SHP77 (cell line): ENCODE measurements at places on chromosomes 7 and 10.

- DNase-seq, result no peak
Observed at GRCh38 chr10:85061401-85061800, 733.0 kb downstream of the CCSER2 start.

- no peak for DNase-seq
Observed at GRCh38 chr10:116676633-116677032, 55.9 kb downstream of the PNLIPRP2 start.

DNA sequence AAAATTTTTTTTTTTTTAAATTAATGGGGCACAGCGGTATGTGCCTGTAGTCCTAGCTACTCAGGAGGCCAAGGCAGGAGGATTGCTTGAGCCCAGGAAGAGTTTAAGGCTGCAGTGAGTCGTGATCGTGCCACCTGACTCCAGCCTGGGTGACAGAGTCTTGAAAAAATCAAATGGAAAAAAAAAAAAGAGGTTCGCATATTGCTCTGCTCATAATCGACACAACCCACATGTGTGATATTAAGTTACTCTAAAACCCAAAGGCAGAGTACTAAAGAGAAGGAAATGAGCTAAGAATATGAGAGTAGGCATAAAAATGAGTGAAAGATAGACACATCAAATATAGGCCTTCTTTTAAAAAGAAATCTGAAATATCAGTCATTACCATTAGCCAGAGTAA, 66.3 kb downstream of the IGF2BP3 start:
- DNase-seq, result no peak

- DNase-seq, result no peak
Observed at GRCh38 chr10:51001587-51001986, 72.7 kb upstream of the PRKG1 start.

- DNase-seq, result no peak
Observed at GRCh38 chr10:110947061-110947595, 27.7 kb downstream of the SHOC2 start.

DNA sequence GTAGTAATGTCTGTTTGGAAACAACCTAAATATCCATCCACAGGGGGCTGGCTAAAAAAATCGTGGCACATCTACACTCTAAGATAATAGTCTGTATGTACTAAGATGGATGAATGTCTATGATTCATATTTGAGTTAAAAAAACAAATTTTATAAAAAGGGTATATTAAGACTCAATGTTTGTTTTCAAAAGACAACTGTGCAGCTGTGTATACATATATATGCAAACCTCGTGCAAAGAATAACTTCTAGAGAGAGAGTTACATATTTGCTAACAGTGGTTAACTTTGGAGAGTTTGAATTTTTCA, 323.5 kb downstream of the PLXNA4 start:
- no peak for DNase-seq

DNA sequence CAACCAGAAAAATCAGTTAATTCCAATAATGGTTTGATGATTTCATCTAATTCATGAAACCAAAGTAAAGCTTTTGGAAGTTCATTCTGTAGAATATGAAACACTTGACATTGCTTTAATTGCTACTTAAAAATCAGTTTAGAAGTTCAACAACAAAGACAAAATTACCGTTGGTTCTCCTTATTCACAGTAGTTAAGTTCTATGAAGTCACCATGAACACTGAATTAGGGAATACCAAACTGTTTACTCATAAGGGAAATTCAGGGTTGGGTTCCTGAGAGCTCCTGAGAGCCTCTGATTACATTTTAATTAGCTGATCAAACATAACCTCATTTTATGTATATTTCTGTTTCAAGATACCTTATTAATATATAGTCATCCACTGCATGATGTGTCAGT, 46.2 kb downstream of the ZNF438 start:
- no peak for DNase-seq

- DNase-seq, result no peak
Observed at GRCh38 chr7:158828133-158829020, 932 bp downstream of the ESYT2 start.

GRCh38 chr10:6274040-6274439, 71.3 kb downstream of the PFKFB3 start:
- no peak for DNase-seq

- DNase-seq, result no peak
Observed at GRCh38 chr7:132097550-132098134, 478.6 kb downstream of the PLXNA4 start.

DNA sequence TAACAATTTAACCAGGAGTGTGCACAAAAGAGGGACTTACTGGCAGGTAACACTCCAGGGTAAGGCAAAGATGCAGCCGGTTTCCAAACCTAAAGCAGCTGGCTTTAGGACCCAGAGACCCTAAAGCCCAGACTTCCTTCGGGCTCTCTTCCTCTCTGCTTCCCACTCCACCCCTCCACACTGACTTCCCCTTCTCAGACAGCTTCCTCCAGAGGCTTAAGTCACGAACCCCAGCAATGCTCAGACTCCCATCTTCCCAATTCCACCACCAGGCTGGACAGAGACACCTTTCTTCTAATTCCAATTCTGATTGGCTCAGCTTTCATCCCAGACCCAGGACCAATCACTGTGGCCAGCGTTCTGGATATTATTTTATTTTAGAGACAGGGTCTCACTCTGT, 24.8 kb downstream of the STYXL1 start:
- DNase-seq, result no peak

DNA sequence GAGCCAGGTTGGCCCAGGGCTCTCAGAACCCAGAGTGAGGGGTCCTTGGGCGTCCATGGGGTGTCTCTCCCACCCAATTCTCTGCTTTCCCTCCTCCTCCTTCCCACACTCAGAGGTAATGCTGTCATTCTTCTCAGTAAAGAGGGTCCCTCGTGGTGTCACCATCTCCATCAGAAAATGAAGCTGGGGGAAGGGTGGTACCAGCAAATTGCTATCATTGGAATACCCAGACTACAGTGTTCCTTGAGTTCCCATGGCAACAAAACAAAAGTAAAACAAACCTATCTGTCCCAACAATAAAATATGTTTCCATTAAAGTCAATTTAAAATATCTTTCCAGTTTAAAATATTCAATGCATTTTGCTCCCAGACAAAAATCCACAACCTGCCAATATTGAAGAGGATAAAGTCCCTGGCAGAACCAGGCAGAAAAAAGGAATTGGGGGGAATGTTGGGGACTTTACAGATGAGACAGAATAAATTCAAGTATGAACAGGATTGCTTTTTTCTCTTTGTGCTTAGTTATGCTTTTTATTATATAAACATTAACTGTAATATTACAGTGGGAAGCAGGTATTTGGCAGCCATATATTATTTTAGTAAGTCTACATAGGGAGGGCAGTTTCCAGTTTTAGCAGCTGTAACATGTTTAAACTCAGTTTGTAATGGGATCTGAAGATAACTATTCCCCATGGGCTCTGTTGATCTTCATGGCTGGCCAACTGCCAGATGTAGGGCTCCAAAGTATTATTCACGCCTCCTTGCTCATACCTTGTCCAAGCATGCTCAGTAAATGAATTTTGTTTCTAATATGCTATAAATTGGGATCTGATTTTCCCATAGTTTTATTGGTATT, 182.1 kb downstream of the ARID5B start:
- DNase-seq, result no peak

- peak; percentile 20 for DNase-seq
Observed at GRCh38 chr7:11831156-11831735, 752 bp downstream of the THSD7A start.

DNA sequence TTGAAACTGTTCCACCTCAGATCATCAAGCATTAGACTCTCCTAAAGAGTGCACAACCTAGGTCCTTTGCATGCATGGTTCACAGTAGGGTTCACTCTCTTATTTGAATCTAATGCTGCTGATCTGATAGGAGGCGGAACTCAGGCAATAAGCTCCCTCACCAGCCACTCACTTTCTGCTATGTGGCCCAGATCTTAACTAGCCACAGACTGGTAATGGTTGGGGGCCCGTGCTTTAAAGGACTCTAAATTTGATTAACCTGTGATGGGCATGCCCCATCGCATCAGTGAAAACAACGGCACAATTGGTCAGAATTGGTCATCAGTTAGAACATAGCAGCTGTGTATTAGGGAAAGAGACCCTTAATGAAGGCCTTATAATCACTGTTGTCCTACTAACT, 753.7 kb upstream of the SORCS1 start:
- no peak for DNase-seq

GRCh38 chr10:28836435-28836743, 159.1 kb downstream of the BAMBI start:
- DNase-seq, result no peak

GRCh38 chr7:39808796-39809481, 141.1 kb upstream of the CDK13 start:
- DNase-seq, result no peak

GRCh38 chr7:72292794-72293193, 119.3 kb downstream of the CALN1 start:
- no peak for DNase-seq

- DNase-seq, result no peak
Observed at GRCh38 chr7:125491137-125491536, 561.5 kb upstream of the POT1 start.

GRCh38 chr7:74362266-74362665, 73.1 kb downstream of the CLIP2 start:
- DNase-seq, result no peak

DNA sequence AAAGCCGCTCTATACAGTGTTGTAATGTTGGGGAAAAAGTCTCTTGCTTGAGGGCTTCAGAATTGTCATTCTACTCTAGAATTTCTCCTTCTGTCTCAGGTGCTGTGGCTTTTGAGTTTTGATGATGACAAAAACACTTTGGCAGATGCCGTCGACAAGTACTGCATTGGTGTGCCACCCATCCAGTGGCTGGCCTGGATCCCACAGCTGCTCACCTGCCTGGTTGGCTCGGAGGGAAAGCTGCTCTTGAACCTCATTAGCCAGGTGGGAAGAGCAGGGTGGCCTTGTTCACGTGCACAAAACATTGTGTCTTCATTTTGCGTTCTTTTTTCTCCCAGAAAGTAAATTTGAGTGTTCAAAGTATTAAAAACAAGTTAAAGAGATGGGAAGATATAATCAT, 112.0 kb downstream of the TRRAP start:
- DNase-seq, result no peak

DNA sequence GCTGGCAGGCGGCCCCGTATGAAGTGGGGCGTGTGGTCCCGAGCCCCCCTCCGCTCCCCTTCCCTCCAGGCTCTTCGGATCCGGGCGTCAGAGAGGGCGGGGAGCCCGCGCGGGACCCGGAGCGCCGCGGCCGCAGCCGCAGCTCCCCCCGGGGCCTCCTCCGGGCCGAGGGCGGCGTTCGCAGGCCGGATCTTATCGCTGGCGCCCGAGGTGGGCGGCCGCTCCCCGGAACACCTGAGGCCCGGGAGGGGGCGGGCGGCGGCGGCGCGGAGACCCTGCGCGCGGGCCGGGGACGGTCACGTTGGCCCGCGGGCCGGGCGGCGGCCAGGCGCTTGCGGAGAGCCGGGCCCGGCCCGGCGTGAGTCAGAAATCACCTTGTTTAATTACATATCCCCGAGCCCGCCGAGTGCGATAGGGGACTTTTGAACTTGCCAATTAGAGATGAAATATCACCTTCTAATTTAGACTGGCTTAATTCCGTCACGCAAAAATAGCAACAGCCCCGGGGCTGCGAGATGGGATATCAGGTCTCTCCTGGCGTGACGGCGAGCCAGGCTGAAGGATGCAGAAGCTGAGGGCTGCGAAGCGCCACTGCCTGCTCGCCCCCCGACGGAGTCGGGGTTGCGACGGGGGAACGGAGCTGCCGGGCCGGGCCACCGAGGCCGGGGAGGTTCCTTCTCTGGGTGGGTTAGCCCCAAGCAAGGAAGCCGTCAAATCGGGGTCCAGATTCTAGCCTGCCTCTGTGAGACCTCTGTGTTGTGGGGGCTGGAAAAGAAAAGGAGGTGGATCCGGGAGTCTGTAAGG, 43.4 kb downstream of the LDB3 start:
- DNase-seq, result peak; percentile 9

DNA sequence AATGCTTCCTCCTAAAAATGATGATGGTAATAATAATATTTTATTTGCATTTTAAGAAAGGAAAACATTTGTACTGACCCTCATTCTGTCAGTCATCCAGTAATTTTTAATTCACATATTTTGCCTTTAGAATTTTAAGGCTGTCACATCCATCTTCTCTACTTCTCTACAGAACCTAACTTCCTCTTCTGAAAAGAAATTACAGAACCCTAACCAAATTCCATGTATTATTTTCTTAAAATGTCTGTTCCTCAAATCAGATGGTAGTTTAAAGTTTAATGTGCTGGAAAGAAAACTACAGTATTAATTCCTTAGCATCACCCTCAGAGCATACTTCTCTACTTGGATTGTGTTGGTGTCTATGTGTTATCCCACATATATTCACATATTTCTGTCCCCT, 9.0 kb downstream of the PIK3CG start:
- DNase-seq, result no peak

DNA sequence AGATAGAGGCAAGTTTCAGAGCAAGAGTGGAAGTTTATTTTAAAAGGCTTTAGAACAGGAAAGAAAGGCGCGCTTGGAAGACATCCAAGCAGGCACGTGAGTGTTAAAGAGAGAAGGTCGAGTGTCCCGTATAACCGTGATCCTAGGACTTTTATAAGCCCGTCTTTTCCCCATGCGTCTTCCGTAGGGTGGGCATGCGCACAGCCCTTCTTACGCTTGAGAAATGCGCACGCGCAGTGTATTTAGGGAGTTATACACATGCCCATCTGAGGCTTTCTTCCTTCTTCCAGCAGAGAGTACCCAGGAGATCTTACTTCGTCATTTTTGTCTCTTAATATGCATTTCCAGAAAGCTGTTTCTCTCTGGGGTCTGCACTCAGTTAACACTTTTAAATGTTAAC, 52.4 kb downstream of the CALD1 start:
- no peak for DNase-seq

DNA sequence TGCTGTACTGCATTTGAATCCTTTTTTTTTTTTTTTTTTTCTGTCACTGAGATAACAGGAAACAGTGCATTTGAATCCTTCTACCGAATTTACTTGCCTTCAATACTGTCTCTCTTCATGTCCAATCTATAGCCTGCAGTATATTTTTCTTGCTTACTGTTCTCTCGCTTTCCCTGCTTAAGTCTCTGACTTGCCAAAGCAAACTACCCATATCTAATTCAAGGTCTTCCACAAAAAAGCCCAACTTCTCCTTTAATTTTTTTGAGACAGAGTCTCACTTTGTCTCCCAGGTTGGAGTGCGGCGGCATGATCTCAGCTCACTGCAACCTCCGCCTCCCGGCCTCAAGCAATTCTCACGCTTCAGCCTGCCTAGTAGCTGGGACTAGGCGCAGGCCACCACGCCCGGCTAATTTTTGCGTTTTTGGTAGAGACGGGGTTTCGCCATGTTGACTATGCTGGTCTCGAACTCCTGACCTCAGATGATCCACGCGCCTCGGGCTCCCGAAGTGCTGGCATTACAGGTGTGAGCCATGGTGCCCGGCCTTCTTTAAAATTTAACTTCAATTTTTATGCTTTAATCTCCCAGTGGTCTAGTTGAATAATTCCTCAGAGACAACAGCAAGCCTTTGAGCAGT, 882 bp downstream of the PDCD11 start:
- DNase-seq, result no peak

GRCh38 chr10:79260811-79261740, 86.2 kb upstream of the PPIF start:
- DNase-seq, result peak; percentile 76

GRCh38 chr10:107157071-107157470, 7.4 kb downstream of the SORCS1 start:
- no peak for DNase-seq
